ENCODE measurements at places on chromosomes 1 and 21.

DNA sequence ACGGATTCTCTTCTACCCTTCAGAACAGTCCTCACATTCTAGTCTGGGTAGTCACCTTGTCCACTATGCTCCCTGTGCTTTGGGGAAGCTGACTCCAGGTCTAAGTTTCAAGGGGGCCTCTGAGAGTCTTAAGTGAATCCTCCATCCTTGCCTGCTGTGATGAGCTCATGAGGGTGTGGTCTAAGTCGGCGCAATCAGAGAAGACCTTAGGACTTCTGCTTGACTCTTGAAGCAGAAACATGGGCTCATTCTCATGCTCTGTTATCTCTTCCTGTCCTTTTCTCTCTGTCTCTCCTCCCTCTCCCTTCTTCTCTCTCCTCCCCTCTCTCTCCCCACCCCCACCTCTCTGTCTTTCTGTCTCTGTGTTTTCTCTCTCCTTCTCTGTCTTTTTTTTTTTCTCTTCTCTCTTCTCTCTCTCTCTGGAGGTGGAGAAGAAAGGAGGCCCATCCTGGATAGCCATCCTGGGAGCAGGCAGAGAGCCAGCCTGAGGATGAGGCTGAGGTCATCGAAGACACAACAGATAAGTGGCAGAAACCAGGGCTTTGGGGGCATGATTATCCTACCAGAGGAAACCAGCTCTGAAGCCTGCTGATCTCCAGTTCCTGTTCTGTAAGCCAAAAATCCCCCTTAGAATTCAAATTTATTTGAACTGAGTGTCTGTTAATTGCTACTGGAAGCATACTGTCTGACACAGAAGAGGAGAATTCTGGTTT, 245.6 kb downstream of the SIPA1L2 start:
- no peak for DNase-seq

DNA sequence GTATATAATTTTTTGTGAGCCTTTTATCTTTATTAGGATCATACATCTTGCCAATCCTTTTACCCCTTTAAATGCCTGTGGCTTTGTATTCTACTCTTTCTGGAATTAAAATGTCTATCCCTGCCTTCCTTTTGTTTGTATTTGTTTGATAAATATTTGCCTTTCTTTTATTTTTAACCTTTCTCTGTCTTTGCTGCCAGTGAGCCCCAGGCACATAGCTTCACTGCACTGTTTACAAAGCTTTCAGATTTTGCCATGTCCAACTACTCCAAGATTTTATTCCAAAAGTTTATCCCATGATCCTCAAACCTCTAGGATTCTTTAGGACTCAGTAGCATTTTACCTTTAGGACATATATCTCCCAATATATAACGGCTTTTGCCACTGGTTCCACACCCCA, 281.2 kb downstream of the PAPPA2 start:
- no peak for DNase-seq

GRCh38 chr1:92030656-92031107, 897 bp downstream of the EPHX4 start:
- DNase-seq: no peak

GRCh38 chr1:36851595-36851994, 182.7 kb downstream of the GRIK3 start:
- no peak for DNase-seq

GRCh38 chr1:72063364-72064044, 218.8 kb downstream of the NEGR1 start:
- DNase-seq: no peak

Data from AG09319 (cell line).